ENCODE measurements at places on chromosomes 12 and 14.

DNA sequence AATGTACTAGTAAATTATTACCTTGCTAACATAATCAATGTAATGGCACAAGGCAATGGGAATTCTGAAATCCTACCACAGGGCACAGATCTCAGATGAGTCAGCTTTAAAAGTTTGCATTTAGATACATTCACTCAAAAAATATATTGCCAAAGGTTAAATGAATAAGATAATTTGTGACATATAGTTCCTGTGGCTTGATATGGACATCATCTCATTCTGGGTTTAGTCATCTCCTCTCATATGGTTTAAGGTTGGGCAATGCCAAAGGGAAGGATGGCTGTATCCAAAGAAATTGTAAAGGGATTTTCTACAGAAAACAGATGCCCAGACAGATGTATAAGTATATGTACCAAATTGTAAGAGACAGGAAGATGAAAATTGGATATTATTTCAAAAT lies 1065.0 kb downstream of the LRFN5 start:
- DNase-seq = no peak

GRCh38 chr12:11310336-11310735 lies at the start of gene PRB4:
Gene PRB4 (minus strand): TSS chr12:11310436. CDS start chr12:11310398, 38 bp downstream.
- DNase-seq = no peak

GRCh38 chr12:99455350-99456035 lies 192.1 kb upstream of the GARIN6 start:
- DNase-seq = no peak

- DNase-seq = peak; percentile 29
Measured at GRCh38 chr14:81219759-81220579, 790 bp downstream of the GTF2A1 start.

Data from activated T-helper 1 cell treated with anti-CD3 and anti-CD28 coated beads, Interleukin-12 subunit alpha, Interleukin-12 subunit beta, Interleukin-2, Interleukin-4 antibody, amounts not matched to agents 30 ng/mL and 10 ng/mL and 1 ng/mL, durations not matched to agents 14 hours and 24 hours and 36 hours (primary cell).